ENCODE measurements at places on chromosomes 1 and 21. TPM values are rescaled to one million over a fixed set of nuclear protein-coding genes. Genes with fewer than 3 reads are reported as not detected.

HSF2BP gene
- 2.8 TPM for total RNA-seq

RHD gene
- not detected for total RNA-seq

DMRTA2 gene
- 0.46 TPM for total RNA-seq

AMY2A gene
- not detected for total RNA-seq

KIF21B gene
- total RNA-seq = 0.91 TPM

AMY1A gene
- not detected for total RNA-seq

FAM177B gene
- not detected for total RNA-seq

CLDN8 gene
- not detected for total RNA-seq

SLC35F3 gene
- 0.23 TPM for total RNA-seq

DCST2 gene
- total RNA-seq = 0.07 TPM

ANGPTL7 gene
- total RNA-seq = not detected

ALG6 gene
- 11.5 TPM for total RNA-seq

CRYBG2 gene
- total RNA-seq = not detected

NBPF19 gene
- 13.5 TPM for total RNA-seq

BARHL2 gene
- not detected for total RNA-seq

OR10J1 gene
- not detected for total RNA-seq

KRTAP19-3 gene
- not detected for total RNA-seq

UBE2G2 gene
- 102 TPM for total RNA-seq

VPS45 gene
- total RNA-seq = 28.1 TPM

NCAM2 gene
- total RNA-seq = 9.1 TPM

CLCA1 gene
- not detected for total RNA-seq

TMEM240 gene
- total RNA-seq = 4.0 TPM
